ENCODE measurements at places on chromosomes 13 and 19. TPM values are rescaled to one million over a fixed set of nuclear protein-coding genes. Genes with fewer than 3 reads are reported as not detected.

Gene FCAR
- not detected for total RNA-seq

Gene TGFBR3L
- 1.1 TPM for total RNA-seq

Gene SYNE4
- total RNA-seq = 8.7 TPM

Gene IQCN
- total RNA-seq = 10.2 TPM

Gene ZNF132
- 6.0 TPM for total RNA-seq

Gene BRSK1
- total RNA-seq = 32.3 TPM

Gene MCF2L
- total RNA-seq = 46.9 TPM

Gene ZNF541
- total RNA-seq = not detected

Gene LRRC4B
- 21.7 TPM for total RNA-seq

Gene QPCTL
- total RNA-seq = 8.2 TPM

Gene PRODH2
- 20.6 TPM for total RNA-seq

Gene HIPK4
- not detected for total RNA-seq

Gene ZNF208
- not detected for total RNA-seq

Gene ANGPTL8
- total RNA-seq = not detected

Gene RDH8
- total RNA-seq = not detected

Gene SPRED3
- total RNA-seq = 5.5 TPM

Gene COL4A1
- total RNA-seq = 20.4 TPM

Gene SHANK1
- 7.8 TPM for total RNA-seq

Gene ICAM4
- total RNA-seq = 5.3 TPM

Gene LIN37
- 15.5 TPM for total RNA-seq

Gene PSG6
- not detected for total RNA-seq

Gene CYP2A7
- not detected for total RNA-seq

Gene FRY
- 11.4 TPM for total RNA-seq

Gene DLEU7
- not detected for total RNA-seq

Gene KLF12
- total RNA-seq = 30.2 TPM

Gene NXNL1
- not detected for total RNA-seq

Gene CPAMD8
- 42.9 TPM for total RNA-seq

Gene ZFP82
- 6.0 TPM for total RNA-seq

Gene TSHZ3
- 3.1 TPM for total RNA-seq

Gene VSTM1
- total RNA-seq = not detected

Gene POU2F2
- 1.7 TPM for total RNA-seq

Gene RABAC1
- total RNA-seq = 124 TPM

Gene TUBB4A
- total RNA-seq = 6.8 TPM

Gene PABPC3
- 0.29 TPM for total RNA-seq

All from type B pancreatic cell (in vitro differentiated cells).